ENCODE measurements at places on chromosomes 11 and 22. TPM values are rescaled to one million over a fixed set of nuclear protein-coding genes. Genes with fewer than 3 reads are reported as not detected.

The MRGPRX4 gene
- polyA plus RNA-seq, result not detected

The CARS1 gene
- polyA plus RNA-seq, result 20.6 TPM

DNA sequence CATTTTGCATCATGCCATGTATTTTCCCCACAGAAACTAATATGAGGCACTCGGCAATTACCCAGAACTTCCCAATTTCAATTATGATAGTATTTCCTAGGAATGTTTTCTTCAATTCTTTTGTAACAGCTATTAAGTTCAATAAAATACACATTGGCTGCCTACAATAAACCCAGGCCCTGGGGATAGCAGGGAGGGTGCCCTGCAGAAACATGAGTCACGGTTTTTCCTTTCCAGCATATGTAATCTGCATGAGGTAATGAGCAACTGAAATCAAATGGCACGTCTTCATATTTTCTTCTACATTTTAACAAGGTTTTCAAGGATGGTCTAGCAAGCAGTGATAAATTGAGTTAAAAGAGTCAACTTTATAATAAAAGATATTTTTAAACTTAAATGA lies 32.0 kb downstream of the GUCY1A2 start:
- DNase-seq, result no peak

DNA sequence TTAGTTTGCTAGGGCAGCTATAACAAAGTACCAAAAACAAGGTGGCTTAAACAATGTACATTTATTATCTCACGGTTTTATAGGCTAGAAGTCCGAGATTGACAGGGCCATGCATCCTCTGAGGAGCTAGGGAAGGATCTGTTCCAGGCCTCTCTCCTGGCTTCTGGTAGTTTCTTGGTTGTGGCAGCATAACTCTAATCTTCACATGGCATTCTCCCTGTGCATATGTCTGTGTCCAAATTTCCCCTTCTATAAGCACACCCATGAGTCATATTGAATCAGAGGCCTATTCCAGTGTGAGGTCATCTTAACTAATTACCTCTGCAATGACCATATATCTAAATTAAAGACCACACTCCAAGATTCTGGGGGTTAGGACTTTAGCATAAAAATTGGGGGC lies 31.3 kb upstream of the MMP13 start:
- DNase-seq, result no peak

- no peak for DNase-seq
Measured at GRCh38 chr11:134097166-134097565, 28.3 kb downstream of the JAM3 start.

GRCh38 chr22:44085743-44086270 lies 61.7 kb downstream of the PARVB start:
- DNase-seq, result peak; percentile 28

The MMP7 gene
- polyA plus RNA-seq, result not detected

DNA sequence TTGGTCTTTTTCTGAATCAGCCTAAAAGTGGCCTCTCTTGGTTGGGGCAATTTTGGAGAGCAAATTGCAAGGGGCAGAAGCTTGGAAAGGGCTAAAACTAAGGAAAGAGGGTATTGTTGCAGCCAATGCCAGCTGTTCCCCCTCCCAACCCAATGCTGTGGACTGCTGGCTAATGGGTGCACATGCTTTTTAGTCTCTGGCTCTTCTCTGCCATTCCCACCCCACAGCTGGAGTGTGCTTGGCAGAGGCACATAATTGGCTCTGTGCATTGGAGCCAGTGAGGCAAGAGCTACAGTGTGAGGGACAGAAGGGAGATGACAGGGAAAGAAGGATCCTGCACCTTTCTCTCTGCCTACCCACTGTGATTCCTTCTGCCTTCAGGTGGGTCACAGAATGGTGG lies 140.0 kb downstream of the NECTIN1 start:
- DNase-seq, result no peak

- DNase-seq, result no peak
Measured at GRCh38 chr11:12085371-12086251, 24.8 kb upstream of the MICAL2 start.

Data from forelimb muscle (tissue), 1 donor.